ENCODE measurements at places on chromosomes 12 and 14. TPM values are rescaled to one million over a fixed set of nuclear protein-coding genes. Genes with fewer than 3 reads are reported as not detected.

DNA sequence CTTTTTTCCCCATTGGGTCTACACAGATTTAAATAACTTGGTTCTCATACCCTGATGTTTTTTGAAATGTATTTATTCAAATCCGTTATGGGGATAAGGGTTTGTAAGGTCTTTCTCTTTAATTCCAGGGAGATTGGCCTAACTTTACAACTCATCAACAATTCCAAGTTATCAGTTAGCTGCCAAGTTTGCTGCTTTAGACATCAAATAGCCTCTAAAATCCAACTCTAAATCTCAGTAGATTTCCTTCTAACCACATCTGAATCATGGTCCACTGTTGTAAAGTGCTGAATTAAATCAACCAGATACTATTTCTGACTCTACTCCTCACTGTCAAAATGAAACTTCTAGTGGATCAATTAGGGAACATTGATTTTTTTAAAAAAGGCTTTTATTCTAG is 364.1 kb upstream of the E2F7 start:
- no peak overlapping the region for H3K4me3 ChIP-seq
- no peak overlapping the region for H3K27ac ChIP-seq
- DNase-seq, result no peak
- no peaks in the 10 kb centered on the region for H3K27me3 ChIP-seq
- H3K4me1 ChIP-seq, result no peaks in the 10 kb centered on the region

- H3K27ac ChIP-seq, result no peak overlapping the region
- no peak overlapping the region for H3K4me3 ChIP-seq
- H3K27me3 ChIP-seq, result no peaks in the 10 kb centered on the region
- peak; percentile 37 for DNase-seq
Observed at GRCh38 chr12:105469701-105470100, 139.2 kb downstream of the C12orf75 start.

DNA sequence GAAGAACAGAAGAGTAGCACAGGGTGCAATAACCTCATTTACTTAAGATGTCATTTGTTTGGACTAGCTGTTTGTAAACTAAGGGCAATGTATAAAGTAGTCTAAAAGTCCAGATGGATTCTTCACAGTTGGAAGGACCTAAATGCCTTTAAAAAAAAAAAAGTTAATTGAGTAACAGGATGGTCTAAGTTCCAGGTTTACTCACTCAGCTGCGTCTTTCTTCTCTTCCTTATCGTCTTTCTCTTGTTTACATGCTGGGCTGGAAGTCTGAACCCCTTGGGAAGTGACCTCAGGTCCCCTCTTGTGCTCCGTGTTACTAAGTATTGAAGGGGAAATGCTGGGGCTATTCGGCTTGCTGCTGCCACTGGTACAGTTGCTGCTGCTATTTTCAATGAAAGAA is 82.5 kb downstream of the SH2B3 start:
- H3K36me3 ChIP-seq, result peaks cover 88% of the 10 kb centered on the region
- H3K4me1 ChIP-seq, result no peaks in the 10 kb centered on the region
- DNase-seq, result no peak
- H3K27ac ChIP-seq, result no peak overlapping the region
- no peak overlapping the region for H3K4me3 ChIP-seq

- no peak overlapping the region for H3K4me3 ChIP-seq
- no peak for DNase-seq
- H3K27me3 ChIP-seq, result no peaks in the 10 kb centered on the region
- peaks cover 38% of the 10 kb centered on the region for H3K36me3 ChIP-seq
Observed at GRCh38 chr12:32566663-32567295, 112.3 kb upstream of the DNM1L start.

DNA sequence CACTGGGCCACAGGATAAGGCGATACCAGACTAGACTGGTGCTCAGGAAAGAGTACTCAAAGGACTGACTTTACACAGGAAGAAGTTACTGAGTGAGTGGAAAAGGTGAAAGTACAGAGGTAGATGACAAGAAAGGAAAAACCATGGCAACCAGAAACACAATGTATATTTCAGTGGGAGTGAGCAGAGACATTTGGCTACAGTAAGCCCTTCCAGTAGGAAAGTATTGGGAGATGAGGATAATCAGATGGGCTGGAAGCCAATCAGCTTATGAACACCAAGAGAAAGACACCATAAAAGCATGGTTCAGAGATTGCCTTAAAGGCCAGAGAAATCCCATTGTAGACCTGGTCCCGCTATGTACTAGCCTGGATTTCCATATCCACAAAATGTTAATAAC is 51.6 kb downstream of the TMTC1 start:
- H3K27me3 ChIP-seq, result no peaks in the 10 kb centered on the region
- no peak overlapping the region for H3K27ac ChIP-seq
- H3K4me1 ChIP-seq, result no peaks in the 10 kb centered on the region
- DNase-seq, result no peak

KIF26A gene
- total RNA-seq, result 47.9 TPM

DNA sequence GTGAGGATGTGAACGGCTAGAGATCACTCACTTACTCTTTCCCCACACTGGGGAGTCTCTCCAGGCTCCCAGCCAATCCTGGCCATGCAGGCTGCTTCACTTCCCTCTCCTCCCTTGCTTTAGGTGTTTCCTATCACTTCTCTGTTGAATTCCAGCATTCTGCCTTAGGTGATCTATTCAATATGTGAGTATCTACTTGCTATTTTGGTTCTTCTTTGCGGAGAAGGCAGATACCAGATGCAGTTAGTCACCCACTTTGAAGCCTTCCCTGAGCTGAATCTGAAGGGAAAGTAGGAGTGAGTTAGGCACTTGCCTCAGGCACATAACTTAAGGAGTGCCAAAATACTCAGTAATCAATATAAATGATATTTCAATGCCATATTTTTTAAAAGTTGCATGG is 36.0 kb upstream of the FAR2 start:
- no peak overlapping the region for H3K4me3 ChIP-seq
- no peak overlapping the region for H3K27ac ChIP-seq
- H3K36me3 ChIP-seq, result no peaks in the 10 kb centered on the region
- H3K4me1 ChIP-seq, result no peaks in the 10 kb centered on the region
- H3K27me3 ChIP-seq, result no peaks in the 10 kb centered on the region

DNA sequence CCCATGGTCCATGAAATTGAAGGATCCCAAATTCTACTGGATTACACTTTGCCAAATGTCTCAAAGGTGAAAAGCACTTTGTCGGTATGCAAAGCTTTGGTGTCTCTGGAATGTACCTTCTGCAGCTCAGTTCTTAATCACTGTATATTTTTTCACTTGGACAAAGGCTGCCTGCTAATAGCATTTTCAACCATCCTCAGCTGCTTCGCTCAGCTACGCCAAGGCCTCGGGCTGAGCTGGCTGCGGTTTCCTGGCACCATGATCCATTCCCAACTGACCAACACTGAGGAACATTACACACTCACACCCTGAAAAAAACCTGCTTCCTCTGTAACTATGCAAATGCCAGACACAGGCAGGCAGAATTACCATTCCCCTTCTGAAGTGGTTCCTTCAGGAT is 335.2 kb downstream of the DPF3 start:
- H3K36me3 ChIP-seq, result no peaks in the 10 kb centered on the region
- peaks cover 2% of the 10 kb centered on the region for H3K27me3 ChIP-seq
- no peak overlapping the region for H3K27ac ChIP-seq
- no peak overlapping the region for H3K4me3 ChIP-seq

TAS2R10 gene
- total RNA-seq, result 0.88 TPM

- no peak overlapping the region for H3K4me3 ChIP-seq
- peaks cover 28% of the 10 kb centered on the region for H3K27me3 ChIP-seq
- no peak overlapping the region for H3K27ac ChIP-seq
- no peaks in the 10 kb centered on the region for H3K36me3 ChIP-seq
Observed at GRCh38 chr12:13005649-13006048, 5.6 kb upstream of the HEBP1 start.

LACRT gene
- total RNA-seq, result not detected

CCDC88C gene
- total RNA-seq, result 59.4 TPM

PLXNC1 gene
- total RNA-seq, result 0.47 TPM

POU6F1 gene
- total RNA-seq, result 11.4 TPM

DNA sequence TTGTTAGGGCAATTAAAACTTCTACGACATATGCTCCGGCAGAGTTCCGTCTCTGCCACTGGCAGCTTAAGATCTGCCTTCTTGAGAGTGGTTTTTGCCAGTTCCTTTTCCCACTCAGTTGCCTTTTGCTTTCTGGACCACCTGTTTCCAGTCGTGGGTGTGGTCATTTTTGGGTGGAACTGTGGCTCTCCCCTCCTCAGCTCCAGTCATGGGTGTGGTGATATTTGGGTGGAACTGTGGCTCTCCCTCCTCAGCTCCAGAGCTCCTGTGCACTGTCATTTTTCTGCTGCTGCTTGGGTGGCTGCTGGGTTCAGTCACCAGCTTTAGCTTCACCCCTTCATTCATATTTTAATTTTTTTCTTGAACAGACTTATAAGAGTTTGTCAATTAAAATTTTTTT is 25.3 kb downstream of the WDR20 start:
- no peak overlapping the region for H3K4me3 ChIP-seq
- H3K4me1 ChIP-seq, result no peaks in the 10 kb centered on the region
- peak; percentile 24 for DNase-seq
- H3K36me3 ChIP-seq, result peaks cover 18% of the 10 kb centered on the region

DNA sequence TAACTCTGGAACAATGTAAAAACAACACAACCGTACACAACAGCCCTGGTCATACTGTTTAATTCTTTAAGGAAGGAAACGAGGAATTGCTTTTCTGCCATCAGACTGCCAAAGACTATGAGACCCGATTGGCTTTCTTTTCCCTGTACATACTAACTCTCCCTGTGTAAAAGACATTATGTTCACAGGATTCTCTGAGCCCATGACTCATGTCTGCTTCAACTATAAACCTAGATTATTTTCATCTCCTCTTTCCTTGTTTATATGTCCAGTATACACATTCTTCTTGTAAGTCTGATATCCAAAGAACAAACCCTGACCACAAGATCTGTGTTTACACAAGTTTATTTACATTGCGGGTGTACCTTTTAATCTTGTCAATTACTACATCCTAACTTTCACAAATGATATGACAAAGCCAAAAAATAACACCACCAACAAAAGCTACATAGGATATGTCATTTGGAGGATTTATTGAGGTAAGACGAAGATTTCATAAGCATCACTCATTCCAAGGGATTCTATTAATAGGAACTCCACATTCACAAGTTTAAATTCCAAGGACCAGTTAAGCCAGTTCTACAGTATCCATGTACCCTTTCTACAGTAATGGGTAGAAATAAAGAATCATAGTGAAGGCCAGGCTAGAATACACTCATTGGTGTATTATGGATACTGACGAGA is 67.3 kb downstream of the STXBP6 start:
- H3K4me1 ChIP-seq, result peaks cover 8% of the 10 kb centered on the region
- DNase-seq, result no peak
- H3K36me3 ChIP-seq, result no peaks in the 10 kb centered on the region
- H3K27me3 ChIP-seq, result no peaks in the 10 kb centered on the region
- H3K4me3 ChIP-seq, result no peak overlapping the region

DNA sequence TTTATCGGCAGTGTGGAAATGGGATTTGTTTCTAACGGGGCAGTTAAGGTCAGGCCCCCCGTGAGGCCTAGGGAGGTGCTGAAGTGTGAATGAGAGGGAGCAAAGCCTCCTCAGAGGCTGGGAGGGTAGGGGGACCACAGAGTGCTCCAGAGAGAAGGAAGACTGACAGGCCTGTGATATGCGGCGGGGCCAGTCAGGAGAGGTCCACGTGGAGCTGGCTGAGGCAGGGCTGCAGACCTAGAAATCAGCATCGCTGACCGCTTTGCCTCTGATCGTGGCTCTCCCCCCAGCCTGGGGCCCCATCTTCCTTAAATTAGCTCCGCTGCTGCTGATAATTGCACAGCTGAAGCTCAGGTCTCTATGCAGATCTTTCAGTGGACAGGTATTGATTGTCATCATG is 240.8 kb upstream of the PWP1 start:
- no peaks in the 10 kb centered on the region for H3K36me3 ChIP-seq
- H3K4me1 ChIP-seq, result no peaks in the 10 kb centered on the region
- DNase-seq, result no peak

- H3K36me3 ChIP-seq, result no peaks in the 10 kb centered on the region
- no peaks in the 10 kb centered on the region for H3K27me3 ChIP-seq
- H3K4me3 ChIP-seq, result no peak overlapping the region
- DNase-seq, result no peak
- H3K27ac ChIP-seq, result no peak overlapping the region
- H3K4me1 ChIP-seq, result no peaks in the 10 kb centered on the region
Observed at GRCh38 chr12:66692170-66692569, 13.3 kb upstream of the GRIP1 start.

DNA sequence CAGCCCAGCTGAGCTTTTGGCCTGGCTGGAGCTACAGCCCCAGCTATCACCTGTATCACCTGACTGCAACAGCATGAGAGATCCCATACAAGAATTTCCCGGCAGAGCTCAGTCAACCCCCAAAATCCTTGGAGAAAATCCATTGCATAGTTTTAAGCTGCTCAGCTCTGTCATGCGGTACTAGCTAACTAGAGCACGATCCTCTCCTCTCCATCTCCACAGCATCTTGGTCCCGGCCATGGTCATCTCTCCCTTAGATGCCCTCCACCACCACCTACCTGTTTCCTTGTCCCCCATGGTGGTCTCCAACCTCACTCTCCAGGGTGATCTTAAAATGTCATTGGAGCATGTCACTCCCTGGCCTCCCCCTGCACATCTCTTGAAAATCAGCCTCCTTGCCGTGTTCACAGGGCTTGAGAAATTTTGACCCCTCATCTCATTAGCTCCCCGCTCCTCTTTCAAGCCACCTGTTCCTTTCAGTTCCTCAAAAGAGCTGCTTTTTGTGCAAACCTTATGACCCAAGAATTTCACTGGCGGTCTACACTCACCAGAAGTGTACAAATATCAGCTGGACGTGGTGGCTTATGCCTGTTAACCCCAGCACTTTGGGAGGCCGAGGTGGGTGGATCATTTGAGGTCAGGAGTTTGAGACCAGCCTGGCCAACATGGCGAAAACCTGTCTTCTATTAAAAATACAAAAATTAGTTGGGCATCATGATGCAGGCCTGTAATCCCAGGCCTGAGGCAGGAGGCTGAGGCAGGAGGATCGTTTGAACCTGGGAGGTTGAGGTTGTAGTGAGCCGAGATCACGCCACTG is 8.1 kb upstream of the CLMN start:
- no peaks in the 10 kb centered on the region for H3K27me3 ChIP-seq
- no peaks in the 10 kb centered on the region for H3K36me3 ChIP-seq
- no peak overlapping the region for H3K27ac ChIP-seq
- H3K4me3 ChIP-seq, result no peak overlapping the region

DNA sequence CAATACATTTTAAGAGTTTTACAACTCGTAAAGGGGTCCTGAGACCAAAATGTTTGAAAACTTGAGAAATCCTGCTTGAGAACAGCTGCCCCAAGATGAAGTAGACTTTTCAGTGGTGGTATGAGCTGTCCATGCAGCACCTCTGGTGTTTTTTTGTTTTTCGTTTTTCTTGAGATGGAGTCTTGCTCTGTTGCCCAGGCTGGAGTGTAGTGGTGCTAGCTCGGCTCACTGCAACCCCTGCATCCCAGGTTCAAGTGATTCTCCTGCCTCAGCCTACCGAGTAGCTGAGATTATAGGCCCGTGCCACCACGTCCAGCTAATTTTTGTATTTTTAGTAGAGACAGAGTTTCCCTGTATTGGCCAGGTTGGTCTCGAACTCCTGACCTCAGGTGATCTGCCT is 5.5 kb downstream of the PAPOLA start:
- no peak overlapping the region for H3K27ac ChIP-seq
- no peaks in the 10 kb centered on the region for H3K27me3 ChIP-seq
- peaks cover 24% of the 10 kb centered on the region for H3K36me3 ChIP-seq
- H3K4me1 ChIP-seq, result peaks cover 13% of the 10 kb centered on the region
- H3K4me3 ChIP-seq, result no peak overlapping the region

Data from endodermal cell (in vitro differentiated cells).